ENCODE measurements at places on chromosomes 16 and 17.

DNA sequence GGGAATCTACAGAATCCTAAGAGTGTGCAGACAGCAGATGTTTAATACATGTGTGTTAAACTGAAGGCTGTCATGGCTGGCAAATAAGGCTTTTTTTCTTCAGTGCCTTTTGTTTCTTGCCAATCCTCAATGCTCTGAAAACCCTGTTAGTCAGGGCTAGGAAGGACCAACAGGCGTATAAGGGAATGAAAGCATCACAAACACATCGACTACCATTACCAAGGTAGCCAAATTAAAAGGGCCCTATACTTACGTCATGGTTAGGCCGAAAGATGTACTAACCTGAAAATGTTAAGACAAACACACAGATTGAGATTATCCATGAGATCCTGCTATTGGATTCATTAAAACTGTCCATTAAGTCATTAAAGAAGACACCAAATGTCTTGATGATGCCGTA lies 13.1 kb downstream of the SLC16A6 start:
- DNase-seq, result no peak

GRCh38 chr17:81537856-81538555 lies 9.8 kb downstream of the FSCN2 start:
- DNase-seq, result no peak

DNA sequence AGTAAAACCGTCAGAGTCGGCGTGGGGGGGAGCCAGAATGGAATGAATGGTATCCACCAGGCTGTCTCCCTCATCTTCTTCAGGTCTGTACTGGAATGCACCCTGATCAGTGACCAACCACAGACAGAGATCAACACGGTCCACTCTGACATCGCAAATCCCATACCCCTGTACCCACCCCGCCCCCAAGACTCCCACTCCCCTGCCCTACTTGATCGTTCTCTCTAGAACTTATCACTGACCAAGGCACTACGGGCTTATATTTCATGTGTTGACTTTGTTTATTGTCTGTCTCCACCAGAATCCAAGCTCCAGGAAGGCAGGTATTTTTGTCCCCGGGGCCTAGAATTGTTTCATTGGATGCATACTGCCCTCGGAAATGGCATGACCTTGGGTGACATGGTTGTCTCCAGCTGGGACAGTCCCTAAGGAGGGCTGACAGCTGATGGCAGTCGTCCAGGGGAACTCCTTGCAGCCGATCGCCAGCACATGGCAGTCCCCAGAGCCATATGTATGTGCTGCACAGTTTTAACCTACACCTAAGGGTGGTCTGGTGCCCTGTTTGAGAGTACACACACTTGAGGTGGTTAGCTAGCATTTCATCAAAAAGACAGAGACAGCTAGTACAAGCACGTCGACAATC lies 526 bp upstream of the MFSD6L start:
- DNase-seq, result peak; percentile 40

DNA sequence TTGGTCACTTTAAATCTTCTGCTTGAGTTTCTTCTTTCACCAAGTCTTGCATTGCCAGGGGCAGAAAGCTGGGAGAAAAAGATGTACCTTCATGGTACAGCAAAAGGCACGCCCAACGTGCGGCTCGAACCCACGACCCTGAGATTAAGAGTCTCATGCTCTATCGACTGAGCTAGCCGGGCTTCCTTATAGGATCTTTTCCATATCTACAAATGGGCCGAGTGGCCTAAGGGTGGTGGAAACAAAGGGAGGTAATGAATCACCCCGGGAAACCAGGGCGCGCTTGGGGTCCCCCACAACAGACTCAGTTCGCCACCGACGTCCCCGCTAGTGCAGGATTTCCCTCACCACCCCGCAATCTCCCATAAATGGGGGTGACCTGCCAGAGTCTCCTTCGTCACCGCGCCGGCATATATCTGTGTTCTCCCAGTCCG lies 7.5 kb upstream of the OR1F1 start:
- peak; percentile 52 for DNase-seq

DNA sequence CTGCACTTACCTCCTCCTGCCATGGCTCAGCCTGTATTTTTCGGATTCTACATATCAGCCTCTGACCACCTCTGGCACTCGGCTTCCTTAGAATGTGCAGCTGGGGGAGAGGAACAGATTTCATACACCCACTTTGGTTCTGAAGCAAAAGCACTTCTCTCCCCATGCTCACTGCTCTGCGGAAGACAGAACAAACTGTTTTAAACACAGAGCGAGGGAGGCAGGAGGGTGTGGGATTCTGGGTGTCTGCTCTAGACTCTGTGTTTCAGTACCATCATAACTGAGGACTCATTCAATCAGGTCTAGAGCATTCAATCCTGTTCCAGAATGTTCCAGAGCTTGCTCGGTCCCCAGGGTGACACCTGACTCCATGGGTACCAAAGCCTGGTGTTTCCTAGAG lies 239.1 kb downstream of the GRIN2A start:
- no peak for DNase-seq

DNA sequence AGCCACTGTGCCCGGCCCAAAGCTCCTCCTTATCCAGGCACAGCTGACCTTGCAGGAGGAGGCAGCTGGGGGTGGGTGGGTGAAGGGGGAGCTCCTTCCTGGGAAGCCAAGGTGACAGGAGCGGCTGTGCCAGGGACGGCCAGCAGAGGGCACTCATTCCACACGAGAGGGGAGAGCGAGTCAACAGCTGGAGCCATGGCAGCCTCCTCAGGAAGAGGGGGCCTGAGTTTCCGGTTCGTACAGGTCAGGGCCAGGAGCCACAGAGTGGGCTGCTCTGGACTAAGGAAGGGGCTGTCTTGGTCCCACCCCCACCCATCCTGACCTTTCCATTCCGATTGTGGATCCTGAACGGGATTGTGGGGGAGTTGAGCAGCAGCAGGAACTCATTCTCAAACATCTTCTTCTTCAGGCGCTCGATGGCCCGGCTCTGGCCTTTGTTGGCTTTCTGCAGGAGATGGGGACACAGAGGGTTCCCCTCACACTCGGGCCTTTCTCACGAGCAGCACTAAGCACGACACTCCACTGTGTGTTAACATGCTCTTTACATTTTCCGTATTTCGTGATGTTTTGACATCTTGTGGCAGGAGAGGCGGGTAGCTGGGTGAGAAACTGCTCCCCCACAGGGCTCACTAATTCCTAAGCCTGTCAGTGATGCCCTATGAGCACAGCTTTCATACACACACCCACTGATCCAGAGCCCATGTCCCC lies 61.6 kb downstream of the TIMM22 start:
- DNase-seq, result peak; percentile 44

GRCh38 chr17:9120471-9120870 lies 99.2 kb downstream of the NTN1 start:
- DNase-seq, result no peak

DNA sequence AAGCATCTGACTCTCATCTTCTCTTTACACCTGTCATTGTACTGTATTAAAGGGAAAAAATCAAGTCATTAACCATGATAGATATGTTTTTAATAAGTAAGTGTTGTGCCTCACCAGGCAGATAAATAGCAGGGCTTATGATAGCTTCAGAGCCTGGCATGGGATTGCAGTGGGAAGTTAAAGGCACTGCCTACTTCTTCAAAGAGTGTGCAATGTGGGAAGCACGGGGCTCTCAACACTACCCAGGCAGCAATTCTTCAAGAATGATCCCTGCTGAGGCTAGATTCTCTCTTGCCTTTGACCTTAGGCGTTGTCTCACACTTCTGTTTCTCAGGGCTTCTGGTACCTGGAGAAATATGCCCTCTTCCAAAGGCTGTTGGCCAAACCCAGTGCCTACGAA lies 297.3 kb downstream of the MAF start:
- DNase-seq, result no peak

GRCh38 chr16:16890964-16891363 lies 512.0 kb downstream of the NPIPA7 start:
- DNase-seq, result peak; percentile 1

DNA sequence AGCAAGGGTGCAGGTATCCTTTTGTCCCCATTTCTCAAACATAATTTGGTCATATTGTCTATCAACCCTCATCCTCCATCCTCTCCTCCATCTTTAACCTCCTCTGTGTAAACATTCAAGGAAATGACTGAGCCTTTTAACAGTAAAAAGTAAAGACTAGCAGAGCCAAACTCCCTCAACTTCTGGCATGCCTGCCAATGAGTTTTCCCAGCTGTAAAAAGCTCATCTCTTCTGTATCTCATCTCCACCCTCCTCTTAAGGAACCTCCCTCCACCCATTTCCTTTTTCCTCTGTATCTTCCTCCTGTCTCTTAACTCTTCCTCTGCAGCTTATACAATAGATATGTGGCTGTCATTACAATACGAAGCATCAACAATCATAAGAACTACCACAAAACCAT lies 76.9 kb upstream of the PSMD7 start:
- no peak for DNase-seq

- peak; percentile 88 for DNase-seq
Observed at GRCh38 chr17:691423-691822, 23.2 kb downstream of the VPS53 start.

DNA sequence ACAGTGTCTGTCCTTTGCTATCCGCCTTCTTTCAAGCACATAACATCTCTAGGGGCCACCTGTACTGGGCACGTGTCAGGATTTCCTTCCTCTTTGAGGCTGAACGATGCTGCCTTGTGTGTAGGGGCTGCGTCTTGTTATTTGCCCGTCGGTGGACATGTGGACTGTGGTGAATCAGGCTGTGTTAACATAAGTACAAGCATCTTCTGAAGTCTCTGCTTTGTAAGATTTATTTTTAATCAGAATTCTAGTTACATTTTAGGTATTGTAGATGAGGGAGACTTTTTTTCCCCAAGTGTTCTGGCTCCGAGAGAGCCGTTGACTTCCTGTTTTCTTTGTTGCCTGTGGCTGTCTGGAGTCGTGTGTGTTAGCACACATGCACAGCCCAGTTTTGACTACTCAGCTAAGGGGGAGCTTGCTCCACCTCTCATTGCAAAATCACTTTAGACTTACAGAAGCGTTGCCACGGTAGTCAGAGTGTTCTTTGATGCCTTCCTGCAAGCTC lies 26.1 kb downstream of the SPG7 start:
- no peak for DNase-seq

- peak; percentile 35 for DNase-seq
Observed at GRCh38 chr17:78172249-78173051, 4.1 kb downstream of the SYNGR2 start.

GRCh38 chr17:42459256-42459800 lies 650 bp downstream of the ATP6V0A1 start:
- DNase-seq, result peak; percentile 60

DNA sequence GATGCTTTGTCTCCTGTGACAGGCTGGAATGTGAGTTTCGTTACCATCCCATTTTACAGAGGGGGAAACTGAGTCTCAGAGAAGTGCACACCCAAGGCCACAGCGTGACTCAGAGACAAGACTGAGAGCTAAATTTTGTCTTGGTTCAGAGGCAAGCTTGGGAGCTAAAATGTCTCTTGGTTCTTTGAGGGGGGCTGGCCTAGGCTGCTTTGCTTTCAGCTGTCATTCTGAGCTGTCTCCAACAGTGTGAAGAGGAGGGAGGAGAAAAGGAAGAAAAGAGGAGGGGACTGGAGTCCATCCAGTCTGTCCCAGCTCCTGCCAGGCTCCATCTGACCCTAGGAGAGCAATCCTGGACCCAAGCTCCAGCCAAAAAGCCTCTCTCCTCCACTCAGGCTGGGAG lies at the start of gene CLEC19A:
TSS of gene CLEC19A (plus strand) at position 301 of the 400 bp plus-strand sequence. CDS start 121 bp downstream, outside the sequence.
- no peak for DNase-seq

DNA sequence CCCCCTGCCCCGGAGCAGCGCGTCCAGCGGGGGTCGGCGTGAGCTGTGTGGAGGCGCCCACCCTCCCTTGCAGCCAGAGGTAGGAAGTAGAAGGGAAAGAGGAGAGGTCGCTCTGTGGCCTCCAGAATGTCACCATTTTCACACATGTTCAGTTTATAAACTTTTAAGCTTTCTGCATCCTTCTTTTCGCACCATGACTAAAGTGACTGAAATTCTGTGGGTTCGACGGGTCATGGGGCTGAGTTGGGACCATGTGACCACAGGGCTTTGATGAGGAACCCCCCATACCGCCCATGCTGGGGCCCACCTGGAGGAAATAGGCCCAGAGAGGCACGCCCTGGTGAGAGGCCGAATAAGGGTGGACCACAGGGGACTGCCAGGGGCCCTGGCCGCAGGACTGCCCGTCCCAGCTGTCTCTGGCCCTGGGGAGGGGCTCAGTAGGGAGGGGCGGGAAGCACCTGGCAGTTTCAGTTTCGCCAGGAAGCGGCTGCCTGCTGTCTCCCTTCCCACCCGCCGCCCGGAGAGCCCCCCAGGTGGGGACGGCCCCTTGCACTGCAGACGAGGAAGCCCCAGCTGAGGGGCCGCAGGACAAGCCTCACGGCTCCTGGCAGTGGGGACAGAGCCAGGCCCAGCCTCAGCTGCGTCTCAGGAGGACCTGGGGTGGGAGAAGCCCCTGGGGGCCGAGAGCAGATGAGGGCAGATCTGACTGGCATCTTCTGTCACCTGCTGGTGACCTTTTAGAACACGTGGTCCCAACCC lies 9.0 kb downstream of the CBFA2T3 start:
- DNase-seq, result no peak

GRCh38 chr16:55480228-55480655 lies 1.2 kb downstream of the MMP2 start:
- DNase-seq, result peak; percentile 91

GRCh38 chr17:69602972-69603371 lies 188.5 kb downstream of the MAP2K6 start:
- no peak for DNase-seq

DNA sequence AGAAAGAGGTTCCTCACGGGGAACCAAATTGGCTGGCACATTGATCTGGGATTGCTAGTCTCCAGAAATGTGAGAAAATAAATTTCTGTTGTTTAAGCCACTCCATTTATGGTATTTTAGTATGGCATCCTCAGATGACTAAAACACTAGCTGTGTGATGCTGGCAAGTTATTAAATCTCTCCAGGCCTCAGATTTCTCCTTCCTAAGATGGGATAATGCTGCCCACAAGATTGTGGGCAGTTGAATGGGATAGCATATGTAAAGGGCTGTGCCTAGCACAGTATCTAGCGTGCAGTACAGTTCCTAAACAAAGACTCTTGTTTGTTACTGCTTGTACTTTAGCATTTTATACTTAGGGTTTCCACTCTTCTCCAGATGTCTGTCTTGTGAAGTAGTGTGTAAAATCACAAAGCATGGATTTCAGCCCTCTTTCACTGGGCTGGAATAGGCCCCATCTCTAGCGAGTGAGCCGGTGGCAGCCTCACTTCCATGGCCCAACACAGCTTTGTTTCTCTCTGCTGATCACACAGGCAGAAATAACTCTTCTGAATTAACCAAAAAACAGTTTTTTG lies 38.2 kb upstream of the PHAF1 start:
- no peak for DNase-seq

- DNase-seq, result peak; percentile 58
Observed at GRCh38 chr16:67029254-67030096, 526 bp downstream of the CBFB start.

- DNase-seq, result no peak
Observed at GRCh38 chr16:85608515-85608885, 4.6 kb upstream of the GSE1 start.

- DNase-seq, result peak; percentile 62
Observed at GRCh38 chr17:48215583-48216139, 108.1 kb downstream of the SNX11 start.

GRCh38 chr17:4719146-4719545 lies 8.7 kb downstream of the ARRB2 start:
- DNase-seq, result no peak

DNA sequence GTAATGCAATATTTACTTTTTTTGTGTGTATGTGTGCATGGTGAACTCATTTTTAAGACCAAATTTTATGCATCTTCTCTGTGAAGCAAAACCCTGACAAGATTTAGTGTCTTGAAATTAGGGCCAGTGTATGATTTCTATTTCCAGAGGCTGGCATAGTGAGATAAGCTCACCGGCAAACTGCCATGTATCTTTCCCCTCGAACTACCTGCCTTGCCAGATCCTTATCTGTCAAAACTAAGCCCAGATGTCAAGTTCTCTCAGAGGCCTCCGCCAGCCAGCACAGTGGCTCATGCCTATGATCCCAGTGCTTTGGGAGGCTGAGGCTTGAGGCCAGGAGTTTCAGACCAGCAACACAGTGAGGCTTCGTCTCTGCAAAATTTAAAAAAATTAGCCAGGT lies 10.0 kb downstream of the USP32 start:
- DNase-seq, result no peak
